Effector memory CD8-positive, alpha-beta T cell (primary cell): ENCODE measurements at places on chromosomes 3 and 15.
A peak's percentile ranks its signal among the peaks of the same experiment; 100 is the strongest.

- H3K4me3 ChIP-seq = peak overlapping the region; percentile 64
- peaks cover 2% of the 10 kb centered on the region for H3K36me3 ChIP-seq
- H3K4me1 ChIP-seq = peaks cover 63% of the 10 kb centered on the region
- no peak for DNase-seq
- no peaks in the 10 kb centered on the region for H3K27me3 ChIP-seq
Measured at GRCh38 chr15:38688761-38689160, 124.1 kb upstream of the RASGRP1 start.

GRCh38 chr15:92098869-92099268 is 245.4 kb downstream of the SLCO3A1 start:
- peak overlapping the region; percentile 77 for H3K27ac ChIP-seq
- no peaks in the 10 kb centered on the region for H3K27me3 ChIP-seq
- peaks cover 44% of the 10 kb centered on the region for H3K4me1 ChIP-seq
- no peak overlapping the region for H3K4me3 ChIP-seq
- peaks cover 3% of the 10 kb centered on the region for H3K36me3 ChIP-seq

- no peaks in the 10 kb centered on the region for H3K36me3 ChIP-seq
- H3K4me1 ChIP-seq = peaks cover 10% of the 10 kb centered on the region
- no peak overlapping the region for H3K27ac ChIP-seq
- no peak for DNase-seq
- H3K4me3 ChIP-seq = peak overlapping the region; percentile 62
Measured at GRCh38 chr3:124584552-124585391, 145.5 kb upstream of the UMPS start.

DNA sequence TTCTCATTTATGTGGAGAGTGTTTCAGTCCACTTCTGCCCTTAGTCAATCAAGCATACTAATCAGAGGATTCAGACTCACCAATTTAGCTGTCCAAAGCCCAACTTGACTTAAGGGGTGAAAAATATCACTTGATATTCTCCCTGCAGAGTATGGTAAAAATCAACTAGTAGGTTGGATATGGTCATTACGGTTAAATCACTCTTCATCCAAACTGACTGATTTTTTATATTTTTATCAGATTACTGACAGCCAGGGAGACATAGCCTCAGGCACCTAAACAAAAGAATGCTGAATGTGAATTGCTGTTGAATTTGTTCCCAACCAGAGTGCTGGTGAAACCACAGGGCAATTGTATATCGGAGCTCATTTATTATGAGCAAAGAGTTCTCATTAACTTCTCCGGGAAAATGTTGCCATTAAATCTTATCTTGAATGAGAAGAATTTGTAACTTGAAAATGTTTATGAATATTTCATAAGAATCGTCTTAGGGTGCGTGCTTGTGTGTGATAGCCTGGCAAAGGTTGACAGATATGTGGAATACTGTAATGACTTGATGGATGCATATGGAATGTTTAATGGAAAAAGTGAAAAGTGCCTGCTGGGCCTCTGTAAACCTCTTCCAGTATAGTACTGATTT is 411.2 kb downstream of the NAALADL2 start:
- no peaks in the 10 kb centered on the region for H3K4me1 ChIP-seq
- H3K27ac ChIP-seq = no peak overlapping the region
- DNase-seq = no peak
- H3K4me3 ChIP-seq = no peak overlapping the region

DNA sequence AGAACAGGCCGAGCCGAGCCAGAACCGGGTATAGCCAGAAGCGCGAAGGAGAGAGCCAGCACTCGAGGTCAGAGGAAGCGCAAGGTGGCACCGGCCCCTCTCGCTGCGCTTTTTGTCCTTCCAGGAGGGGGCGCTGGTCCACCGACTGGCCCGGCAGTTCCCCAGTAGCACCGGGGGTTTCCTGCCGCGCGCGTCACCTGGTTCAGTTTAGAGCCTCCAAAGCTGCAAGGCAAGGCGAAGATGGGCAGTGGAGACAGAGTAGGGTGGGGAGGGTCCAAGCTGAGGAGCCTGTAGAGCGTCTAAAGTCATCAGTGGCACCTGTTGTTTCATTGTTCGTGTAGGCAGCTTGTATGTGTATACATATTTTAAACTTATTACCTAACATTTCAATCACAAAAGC is 7.6 kb upstream of the NR2E3 start:
- DNase-seq = no peak
- H3K4me1 ChIP-seq = no peaks in the 10 kb centered on the region

DNA sequence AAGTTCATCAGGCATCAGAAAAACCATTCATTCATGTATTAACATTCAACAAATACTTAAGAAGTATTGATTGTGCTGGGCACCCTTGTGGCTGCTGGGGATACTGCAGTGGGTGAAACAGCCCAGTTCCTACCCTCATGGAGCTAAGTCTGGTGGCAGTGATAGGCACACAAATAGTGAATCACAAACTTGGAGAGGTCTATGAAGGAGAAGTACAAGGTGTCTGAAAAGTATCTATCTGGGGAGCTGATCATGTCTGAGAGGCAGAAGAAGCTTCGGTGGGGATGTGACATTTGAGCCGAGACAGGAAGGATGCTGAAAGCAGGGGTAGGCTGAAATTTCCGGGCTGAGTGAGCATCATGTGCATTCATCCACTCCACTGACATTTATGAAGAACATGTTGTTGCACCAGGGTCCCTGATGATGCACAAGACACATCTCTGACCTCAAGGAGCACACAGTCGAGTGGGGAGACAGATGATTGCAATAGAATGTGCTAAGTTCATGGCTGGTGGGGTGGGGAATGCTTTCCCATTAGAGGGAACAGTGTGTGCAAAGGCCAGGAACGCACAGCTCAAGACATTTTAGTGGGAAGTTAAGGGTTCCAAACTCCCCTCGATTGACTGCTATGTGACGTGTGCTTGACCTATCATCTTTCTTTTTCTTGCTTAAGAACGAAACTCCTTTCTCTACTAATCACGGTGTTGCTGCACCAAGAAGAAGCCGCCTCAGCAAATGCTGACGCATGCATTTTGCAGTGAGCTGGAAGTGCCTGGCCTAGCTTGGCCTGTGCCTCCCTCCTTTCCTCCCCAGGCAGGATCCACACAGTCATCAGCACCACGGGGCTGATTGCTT is 309.1 kb upstream of the ICE2 start:
- no peak for DNase-seq
- no peaks in the 10 kb centered on the region for H3K27me3 ChIP-seq
- no peaks in the 10 kb centered on the region for H3K36me3 ChIP-seq
- no peak overlapping the region for H3K4me3 ChIP-seq
- peaks cover 22% of the 10 kb centered on the region for H3K4me1 ChIP-seq

DNA sequence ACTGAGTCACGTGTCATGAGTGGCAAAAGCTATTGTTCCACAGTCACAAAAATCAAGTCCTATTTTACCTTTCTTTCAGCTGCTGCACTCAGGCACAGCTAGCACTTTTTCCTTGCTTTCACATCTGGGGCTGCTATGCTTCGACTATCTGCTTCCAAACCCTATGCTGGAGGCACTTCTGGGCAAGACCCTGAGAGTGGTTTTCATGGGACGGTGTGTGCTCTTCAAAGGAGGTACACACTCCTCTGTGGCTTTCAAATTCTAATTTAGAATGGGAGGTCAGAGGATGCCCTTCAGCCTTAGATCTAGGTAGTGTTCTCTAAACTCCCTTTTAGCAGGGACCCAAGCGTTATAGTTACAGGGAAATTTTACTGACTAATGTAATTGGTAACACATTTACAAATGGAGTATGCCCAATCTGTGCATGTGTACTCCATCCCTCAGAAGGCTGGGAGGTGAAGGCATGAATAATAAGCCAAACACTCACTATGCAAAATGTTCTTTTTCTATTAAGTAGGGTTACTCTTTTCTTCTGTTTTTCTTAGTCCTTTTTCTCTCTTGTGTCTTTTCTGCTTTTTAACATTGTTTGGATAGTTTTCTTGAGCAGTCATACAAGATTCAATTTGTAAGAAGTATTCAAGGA is 188.3 kb downstream of the LSAMP start:
- no peak overlapping the region for H3K4me3 ChIP-seq
- H3K27me3 ChIP-seq = no peaks in the 10 kb centered on the region
- DNase-seq = no peak
- no peaks in the 10 kb centered on the region for H3K36me3 ChIP-seq
